ENCODE measurements at places on chromosomes 6 and 20.

GRCh38 chr6:96542702-96543101 is 20.2 kb upstream of the FHL5 start:
- DNase-seq: peak; percentile 52

DNA sequence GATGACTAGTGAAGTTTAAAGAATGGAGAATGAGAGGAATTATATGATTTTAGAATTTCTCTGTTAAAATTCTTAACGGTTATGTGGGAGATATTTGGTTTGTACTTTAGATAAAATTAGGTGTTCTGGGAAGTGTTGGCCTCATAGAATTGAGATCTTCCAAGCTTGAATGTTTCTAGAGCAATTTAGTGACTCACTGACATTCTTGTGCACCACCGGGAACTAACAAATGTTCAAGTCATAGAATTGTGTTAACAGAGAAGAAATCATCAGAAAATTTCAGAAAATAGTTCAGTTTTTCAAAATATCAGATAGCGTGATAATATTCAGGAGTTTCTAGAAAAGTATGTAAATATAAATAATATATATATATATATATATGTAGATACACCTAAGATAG is 67.9 kb upstream of the BMP5 start:
- no peak for DNase-seq

GRCh38 chr6:88165087-88165843 is 882 bp downstream of the CNR1 start:
- no peak for DNase-seq

GRCh38 chr6:37745748-37746147 is 48.1 kb upstream of the MDGA1 start:
- no peak for DNase-seq

DNA sequence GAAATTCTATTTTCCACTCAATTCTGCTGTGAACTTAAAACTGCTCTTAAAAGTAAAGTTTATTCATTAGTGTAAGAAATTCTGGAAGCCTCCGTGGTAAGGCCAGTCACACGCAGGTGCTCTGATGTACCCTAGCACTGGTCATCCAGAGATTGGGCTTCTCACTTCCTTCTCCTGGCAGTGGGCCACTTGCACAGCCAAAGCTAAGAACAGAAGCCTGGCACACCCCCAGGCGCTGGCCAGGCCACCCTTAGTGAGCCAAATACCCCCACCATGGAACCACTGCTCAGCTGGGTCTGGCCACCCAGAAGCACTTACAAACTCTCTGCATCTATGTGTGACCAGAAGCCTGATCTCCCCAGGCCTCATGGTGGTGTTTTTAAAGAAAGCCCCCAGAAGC is 35.3 kb upstream of the ARFGEF2 start:
- no peak for DNase-seq

GRCh38 chr6:36232172-36232571 is 35.6 kb downstream of the BRPF3 start:
- DNase-seq: no peak

GRCh38 chr6:34556031-34556471 is at the start of gene SPDEF:
Gene SPDEF (minus strand): TSS chr6:34556329. CDS start chr6:34544455, 11,874 bp downstream.
- DNase-seq: no peak

DNA sequence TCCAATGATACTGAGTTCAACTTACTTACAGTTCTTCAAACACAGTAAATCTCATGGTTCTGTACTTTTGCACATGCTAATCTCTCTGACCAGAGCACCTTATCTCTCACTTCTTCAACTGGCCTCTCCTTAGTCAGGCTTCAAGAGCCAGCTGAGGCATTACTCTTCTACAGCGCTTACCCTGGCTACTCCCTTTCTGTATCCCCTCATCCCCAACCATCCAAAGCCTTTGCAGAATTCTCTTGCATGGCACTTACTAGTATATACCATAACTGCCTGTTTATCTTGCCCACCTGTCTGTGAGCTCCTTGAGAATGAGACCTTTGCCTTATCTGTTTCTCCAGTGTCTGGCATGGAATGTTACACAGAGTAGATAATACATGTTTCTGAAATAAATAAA is 49.2 kb downstream of the SESN1 start:
- peak; percentile 76 for DNase-seq

- DNase-seq: no peak
Measured at GRCh38 chr6:20630136-20630535, 95.9 kb downstream of the CDKAL1 start.

GRCh38 chr6:3701631-3702030 is 49.9 kb downstream of the PXDC1 start:
- DNase-seq: no peak

DNA sequence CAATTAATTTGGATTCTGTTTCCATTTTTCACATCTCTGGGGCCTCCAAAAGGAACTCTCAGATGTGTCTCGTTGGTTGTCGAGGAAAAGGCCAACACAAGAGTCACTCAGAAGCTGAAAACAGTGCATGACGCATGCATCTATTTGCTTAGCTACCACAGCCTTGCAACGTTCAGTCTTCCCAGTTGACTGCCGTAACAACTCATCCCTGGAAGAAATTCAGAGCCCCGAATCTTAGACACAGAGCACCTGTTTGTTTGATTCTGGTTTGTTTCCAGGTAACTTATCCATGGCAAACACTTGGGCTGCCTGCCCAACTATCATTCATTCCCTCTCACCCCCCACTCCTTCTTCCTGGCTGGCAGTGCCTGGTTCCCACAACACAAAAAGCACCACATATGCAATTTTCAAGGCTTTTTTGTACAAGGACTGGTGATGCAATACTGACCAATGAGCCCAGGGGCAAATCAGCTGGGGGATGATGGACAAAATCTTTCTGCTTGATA is 60.5 kb downstream of the ZMYND8 start:
- DNase-seq: no peak

GRCh38 chr6:34412016-34412415 is 13.9 kb downstream of the RPS10 start:
- DNase-seq: no peak

- no peak for DNase-seq
Measured at GRCh38 chr6:51199733-51200260, 381.1 kb downstream of the TFAP2B start.

DNA sequence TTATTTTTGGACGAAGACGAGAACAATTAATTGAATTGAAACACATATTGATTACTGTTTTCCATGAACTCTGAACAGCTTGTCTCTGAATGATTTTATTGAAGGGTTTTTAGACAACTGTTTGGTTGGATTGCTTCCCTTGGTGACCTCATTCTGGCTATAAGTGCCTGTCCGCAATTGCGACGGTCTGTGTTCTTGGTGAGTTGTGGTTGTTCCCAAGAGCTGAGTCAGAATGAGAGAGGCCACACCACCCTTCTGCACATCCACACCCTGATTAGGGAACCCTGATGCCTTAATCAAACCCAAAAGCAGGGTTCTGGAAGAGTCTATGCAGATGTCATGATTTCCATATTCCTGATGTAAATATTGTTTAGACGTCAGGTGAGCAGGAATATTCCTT is 747.0 kb downstream of the PTPRT start:
- DNase-seq: no peak

DNA sequence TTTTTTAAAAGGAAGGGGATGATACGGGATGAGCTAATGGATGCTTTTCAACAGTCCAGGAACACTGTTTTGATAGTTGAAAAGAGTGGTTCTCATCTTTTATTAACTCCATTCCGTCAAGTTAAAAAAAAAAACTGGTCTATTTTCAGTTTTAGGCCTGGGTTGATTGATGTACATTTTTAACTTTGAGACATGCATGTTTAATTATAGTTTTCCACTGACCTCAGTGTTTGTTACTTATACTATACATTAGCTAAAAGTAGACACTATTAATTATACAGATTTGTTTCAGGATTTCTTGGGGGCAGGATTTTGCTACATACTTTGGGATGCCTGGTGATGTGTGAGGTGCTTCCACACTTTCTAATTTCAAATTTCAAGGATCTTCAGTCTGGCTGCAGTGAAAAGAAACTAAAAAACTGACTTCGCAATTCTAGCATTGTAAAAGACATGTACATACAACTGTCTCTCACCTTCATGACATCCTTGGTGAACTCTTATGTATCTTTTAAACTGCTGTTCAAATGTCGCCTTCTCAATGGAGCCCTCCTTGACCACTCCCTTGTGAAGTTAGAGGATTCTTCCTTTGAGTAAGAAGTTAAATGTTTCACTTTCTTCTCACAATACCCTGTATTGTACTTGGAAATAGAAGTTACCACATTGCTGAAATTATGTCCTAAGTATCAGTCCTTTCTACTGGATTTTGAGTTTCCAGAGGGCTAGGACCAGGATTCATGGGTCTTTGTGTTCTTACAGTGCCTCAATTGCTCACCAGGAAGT is 101.7 kb downstream of the TSHZ2 start:
- DNase-seq: no peak

DNA sequence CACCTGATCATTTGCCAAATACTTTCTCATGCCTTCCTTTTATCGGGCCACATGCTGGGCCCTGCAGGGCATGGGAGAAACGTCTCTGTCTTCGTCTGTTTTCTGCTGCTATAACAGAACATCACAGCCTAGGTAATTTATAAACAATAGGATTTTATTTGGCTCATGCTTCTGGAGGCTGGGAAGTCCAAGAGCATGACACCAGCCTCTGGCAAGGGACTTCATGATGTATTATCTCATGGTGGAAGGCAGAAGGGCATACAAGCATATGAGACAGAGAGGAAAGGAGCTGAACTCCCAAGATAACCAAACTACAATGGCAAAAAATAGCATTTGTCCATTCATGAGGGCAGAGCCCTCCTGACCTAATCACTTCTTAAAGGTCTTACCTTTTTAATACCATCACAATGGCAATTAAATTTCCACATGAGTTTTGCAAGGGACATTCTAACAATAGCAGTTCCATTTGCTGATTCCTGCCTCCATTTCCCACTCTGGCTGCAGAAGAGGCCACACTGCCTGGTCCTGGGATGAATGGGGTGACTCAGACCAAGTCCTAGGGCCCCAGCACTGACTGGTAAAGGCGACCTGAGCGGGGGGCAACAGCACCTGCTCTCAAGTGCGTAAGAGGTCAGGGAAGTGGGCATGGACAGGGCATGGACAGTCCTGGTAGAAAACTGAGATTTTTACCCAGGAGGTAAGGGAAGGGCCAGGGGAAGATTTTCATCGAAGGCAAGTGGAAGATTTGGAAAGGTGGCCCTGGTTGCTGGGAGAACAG is 5.1 kb upstream of the ZBP1 start:
- no peak for DNase-seq

GRCh38 chr6:170453586-170454511 is 99.3 kb downstream of the PSMB1 start:
- DNase-seq: no peak

DNA sequence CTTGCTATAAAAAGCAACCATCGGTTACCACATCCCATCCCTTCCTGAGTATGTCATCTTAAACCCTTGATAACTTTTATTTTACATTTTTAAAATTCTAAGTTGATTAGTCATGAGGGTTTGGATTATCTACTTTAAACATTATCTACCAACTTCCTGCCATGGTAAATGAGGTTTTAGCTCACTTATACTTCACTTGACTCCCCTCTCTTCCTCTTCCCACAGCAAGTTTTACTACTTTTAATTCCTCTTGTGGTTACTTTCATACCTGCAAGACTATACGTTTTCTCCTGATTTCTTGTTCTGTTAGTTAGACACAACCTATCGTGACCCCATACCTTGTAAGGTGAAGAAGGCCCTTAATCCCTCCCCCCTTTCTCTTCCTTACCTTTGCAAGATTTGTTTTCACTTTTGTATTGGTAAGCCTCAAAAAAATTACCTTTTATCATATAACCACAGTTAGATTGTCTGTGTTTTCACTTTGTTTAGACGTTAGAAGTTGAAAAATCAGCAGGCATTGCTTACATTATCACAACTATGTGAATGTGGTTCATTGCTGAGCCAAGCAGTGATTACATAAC is 60.1 kb upstream of the OGFRL1 start:
- DNase-seq: peak; percentile 35

- no peak for DNase-seq
Measured at GRCh38 chr6:37004044-37004980, 1.1 kb upstream of the FGD2 start.

GRCh38 chr6:162377735-162378134 is 349.8 kb downstream of the PRKN start:
- no peak for DNase-seq

GRCh38 chr20:1555952-1556351 is 1.6 kb downstream of the SIRPD start:
- no peak for DNase-seq

DNA sequence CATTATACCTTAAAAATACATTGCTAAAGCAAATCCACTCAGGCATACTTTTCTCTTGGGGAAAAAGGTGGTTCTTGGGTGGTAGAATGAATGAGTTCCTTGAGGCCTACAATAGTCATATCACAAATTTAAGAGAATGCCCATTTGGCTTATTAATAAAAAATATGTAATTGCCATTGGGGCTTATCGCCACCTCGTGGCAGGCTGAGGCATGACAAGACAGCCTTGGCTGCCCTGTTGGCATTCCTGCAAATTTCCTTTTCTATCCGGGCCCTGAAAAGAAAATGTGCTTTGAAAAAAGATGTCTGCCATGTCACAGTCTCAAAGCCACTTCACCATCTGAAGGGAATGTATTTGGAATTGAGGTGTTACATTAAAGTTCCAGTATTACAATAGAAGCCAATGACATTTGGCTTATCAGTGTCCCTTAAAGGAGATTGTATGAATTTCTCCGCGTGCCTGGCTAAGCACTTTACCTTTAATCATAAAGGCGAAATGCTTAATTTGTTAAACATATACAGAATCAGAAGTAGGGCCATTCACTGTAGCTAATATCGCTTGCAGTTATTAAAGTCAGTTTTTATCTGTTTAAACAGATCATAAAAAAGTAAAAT is 188.3 kb upstream of the ZFP64 start:
- peak; percentile 20 for DNase-seq

- DNase-seq: no peak
Measured at GRCh38 chr20:44083220-44083933, 103.6 kb downstream of the JPH2 start.

GRCh38 chr6:151288712-151289398 is 49.1 kb downstream of the AKAP12 start:
- DNase-seq: no peak

- no peak for DNase-seq
Measured at GRCh38 chr6:160221918-160222317, 36.7 kb downstream of the SLC22A2 start.

DNA sequence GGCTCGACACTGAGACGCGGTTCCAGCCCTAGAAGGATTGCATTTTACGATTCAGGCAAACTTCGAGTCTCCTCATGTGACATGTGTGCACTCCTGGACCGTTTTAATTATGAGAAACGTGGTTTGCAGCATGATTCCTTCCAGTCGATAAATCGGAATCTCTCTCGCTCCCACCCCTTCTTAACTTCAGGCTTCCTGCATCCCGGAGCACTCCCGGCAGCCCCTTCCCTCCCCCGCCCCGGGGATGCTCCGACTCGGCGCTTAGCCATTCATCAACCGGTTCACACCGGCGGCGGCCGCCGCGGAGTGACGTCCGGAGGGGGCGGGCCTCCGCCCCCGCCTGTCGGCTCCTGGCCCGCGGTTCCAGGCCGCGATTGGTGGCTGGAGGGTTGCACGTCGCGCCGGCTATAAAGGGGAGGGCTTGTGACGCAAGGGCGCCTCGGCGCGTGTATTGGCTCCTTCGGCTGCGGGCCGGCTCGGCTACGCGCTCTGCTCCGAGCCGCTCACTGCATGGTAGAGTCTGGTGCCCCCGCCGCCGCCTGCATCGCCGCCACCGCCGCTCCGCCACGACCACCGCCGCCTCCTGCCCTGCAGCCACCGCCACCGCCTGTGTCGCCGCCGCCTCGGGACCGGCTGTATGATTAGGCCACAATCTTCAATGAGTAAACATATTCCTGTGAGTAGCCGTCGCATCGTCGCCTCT is at the start of the genes LOC128125822 and PTP4A1:
TSS of gene LOC128125822 (plus strand) at position 437 of the 703 bp plus-strand sequence.
TSS of gene PTP4A1 (plus strand) at position 437 of the 703 bp plus-strand sequence. CDS start 4,401 bp downstream, outside the sequence.
- DNase-seq: peak; percentile 95

GRCh38 chr20:55478724-55479450 is 526.4 kb downstream of the CBLN4 start:
- no peak for DNase-seq

GRCh38 chr20:64160118-64160517 is 4.1 kb upstream of the MYT1 start:
- no peak for DNase-seq

All from hematopoietic multipotent progenitor cell treated with erythropoietin and hydrocortisone succinate and interleukin-3 and kit ligand, for 8 days (in vitro differentiated cells).